KBM-7 (cell line): ENCODE measurements at places on chromosomes 11 and 22.

GRCh38 chr11:32894149-32894827, 1.7 kb downstream of the QSER1 start:
- DNase-seq, result peak; percentile 73

- DNase-seq, result no peak
These were observed 440.4 kb downstream of the INSC start for GRCh38 chr11:15555161-15555560.

DNA sequence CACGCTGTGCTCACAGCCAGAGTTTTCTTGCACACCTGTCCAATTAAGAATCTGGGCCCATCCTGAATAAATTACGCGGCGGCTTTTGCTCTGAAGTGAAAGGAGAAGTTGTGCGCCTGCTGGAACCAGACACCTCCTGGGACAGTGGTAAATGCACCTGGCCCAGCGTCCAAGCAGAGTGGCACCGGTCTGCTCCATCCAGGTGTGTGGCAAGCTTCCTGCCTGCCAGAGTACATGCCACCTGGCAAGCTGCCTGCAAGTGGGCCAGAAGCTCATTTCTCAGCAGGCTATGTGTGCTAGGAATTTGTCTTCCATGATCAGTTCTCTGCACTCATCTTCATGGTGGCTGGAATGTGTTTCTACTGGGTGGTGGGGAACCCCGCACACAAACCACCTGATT, 660.6 kb downstream of the ETS1 start:
- no peak for DNase-seq

DNA sequence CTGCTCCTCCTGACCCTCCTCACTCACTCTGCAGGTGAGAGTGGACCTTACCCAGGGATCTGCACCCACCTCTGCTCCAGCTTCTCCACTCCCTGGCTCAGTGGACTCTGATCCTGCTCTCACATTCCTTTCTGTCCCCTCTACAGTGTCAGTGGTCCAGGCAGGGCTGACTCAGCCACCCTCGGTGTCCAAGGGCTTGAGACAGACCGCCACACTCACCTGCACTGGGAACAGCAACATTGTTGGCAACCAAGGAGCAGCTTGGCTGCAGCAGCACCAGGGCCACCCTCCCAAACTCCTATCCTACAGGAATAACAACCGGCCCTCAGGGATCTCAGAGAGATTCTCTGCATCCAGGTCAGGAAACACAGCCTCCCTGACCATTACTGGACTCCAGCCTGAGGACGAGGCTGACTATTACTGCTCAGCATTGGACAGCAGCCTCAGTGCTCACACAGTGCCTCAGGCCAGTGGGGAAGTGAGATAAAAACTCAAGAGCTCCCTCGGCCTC, 29.7 kb upstream of the VPREB1 start:
- DNase-seq, result no peak

DNA sequence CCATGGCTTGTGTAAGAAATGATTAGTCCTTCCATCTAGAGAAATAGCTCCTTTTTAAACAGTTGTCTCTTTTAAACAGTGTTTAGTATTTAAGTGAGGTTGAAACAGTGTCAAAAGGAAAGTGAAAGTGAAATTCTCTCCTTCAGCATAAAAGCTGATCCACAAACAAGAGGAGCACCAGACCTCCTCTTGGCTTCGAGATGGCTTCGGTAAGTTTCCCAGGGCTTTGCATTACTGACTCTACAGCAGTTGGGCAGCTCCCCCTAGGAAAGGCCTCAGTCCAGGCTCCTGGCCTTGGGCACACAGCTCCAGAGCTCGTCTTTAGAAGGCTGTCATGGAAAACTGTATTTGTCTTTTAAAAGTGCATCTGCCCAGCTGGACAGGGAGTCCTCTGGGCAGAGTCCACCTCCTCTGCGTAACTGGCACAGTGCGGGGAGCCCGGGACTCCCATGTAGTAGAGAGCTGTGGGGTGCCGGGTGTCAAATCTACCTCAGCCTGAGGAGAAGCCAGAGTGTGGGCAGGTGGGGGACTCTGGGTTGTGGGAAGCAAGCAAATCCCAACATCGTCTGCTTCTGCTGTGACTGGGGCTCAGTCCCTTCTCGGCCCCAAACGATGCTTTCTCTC, at the start of gene PLAAT4:
Gene PLAAT4, plus strand, starts transcription at position 140 of the 624 bp plus-strand sequence. Its CDS starts 61 bp downstream, at position 201.
- no peak for DNase-seq

GRCh38 chr11:75743711-75744563, 24.6 kb upstream of the DGAT2 start:
- DNase-seq, result no peak

GRCh38 chr11:117219455-117219854, 12.4 kb downstream of the PCSK7 start:
- DNase-seq, result no peak

- no peak for DNase-seq
These were observed 14.9 kb downstream of the SLC25A18 start for GRCh38 chr22:17578136-17578754.

DNA sequence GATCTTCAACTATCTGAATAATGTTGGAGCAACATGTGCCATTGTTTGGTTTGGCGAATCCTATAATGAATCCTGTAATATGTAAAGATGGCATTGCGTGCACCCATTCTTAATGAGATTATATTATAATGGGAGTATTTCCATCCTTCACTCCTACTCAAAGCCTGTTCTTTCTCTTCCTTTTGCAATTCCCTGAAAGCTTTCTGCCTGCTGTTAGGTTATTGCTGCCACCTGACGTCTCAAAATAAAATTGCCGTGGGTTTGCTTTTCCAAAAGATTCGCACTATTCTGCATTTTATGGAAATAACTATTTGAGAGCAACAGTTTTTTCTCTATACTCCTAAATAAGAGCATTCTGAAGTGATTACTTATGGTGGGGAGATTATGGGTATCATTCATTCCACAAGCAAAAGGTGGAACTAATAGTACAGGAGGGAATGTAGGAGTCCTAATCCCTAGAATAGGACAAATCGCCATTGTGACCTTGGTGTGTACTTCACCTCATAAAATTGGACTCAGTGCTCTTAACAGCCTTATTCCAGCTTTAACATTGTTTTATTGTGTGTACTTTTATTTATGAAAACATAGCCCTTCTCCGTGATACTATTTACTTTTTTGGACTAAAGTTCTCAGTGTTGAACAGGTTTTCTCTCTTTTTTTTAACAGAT, 69.6 kb upstream of the ALKBH3 start:
- no peak for DNase-seq

GRCh38 chr11:11710556-11710955, 88.8 kb upstream of the GALNT18 start:
- DNase-seq, result no peak

DNA sequence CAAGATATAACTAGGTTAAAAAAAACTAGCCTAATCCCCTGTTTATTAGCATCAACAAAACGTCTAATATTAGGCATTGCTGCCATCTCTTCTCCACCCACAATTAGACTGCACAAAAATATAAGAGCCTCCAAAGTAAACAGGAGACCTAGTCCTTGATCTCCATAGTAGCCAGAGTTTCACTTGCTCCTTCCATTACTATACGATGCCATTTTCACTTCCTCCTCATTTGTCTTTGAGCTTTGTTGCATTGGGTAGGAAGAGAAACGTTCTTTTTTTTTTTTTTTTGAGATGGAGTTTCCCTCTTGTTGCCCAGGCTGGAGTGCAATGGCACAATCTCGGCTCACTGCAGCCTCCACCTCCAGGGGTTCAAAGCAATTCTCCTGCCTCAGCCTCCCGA, 42.3 kb upstream of the RDX start:
- DNase-seq, result no peak

- no peak for DNase-seq
These were observed 56.2 kb downstream of the SOX6 start for GRCh38 chr11:16299884-16300782.

DNA sequence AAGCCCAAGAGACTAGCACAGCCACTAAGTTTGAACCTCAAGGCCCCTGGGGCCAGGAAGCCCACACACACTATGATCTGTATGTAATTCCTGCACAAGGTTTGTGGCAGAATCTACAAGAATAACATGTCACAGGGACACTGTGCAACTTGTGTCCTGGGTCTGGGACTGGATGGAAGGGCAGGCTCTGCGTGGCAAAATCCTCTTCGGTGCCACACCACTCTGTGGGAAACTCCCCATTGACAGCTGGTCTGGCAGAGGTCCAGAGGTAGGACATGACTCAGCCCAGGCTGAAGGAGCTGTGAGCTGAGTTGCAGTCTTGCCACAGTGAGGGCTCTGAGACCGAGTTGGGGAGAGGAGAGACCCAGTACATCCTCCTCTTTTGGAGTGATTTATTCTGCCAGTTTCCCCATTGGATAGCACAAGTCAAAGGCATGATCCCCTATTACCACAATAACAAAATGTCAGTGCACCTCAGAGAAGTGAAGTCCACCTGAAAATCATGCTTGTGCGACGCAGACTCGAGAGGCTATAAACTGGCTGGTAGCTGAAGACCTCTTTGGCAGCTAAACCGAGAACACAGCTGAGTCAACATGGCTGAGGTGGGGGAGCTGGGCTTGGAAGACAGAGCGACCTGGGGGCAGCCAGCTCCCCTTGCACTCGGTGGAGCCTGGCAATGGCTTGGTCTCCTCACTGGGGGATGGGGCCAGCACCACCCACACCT, 23.3 kb upstream of the SERPIND1 start:
- DNase-seq, result no peak

- no peak for DNase-seq
These were observed 431.4 kb upstream of the CCDC90B start for GRCh38 chr11:83717537-83717936.

GRCh38 chr11:130174642-130175041, 15.1 kb downstream of the ST14 start:
- no peak for DNase-seq
